Pulmonary artery endothelial cell (primary cell): ENCODE measurements at places on chromosomes 11 and 22. TPM values are rescaled to one million over a fixed set of nuclear protein-coding genes. Genes with fewer than 3 reads are reported as not detected.

Gene TRIM22
- total RNA-seq: 116 and 129 TPM in 2 replicates

Gene GGTLC2
- not detected in 2 replicates for total RNA-seq

Gene OR51E2
- not detected in 2 replicates for total RNA-seq

Gene HTR3B
- not detected in 2 replicates for total RNA-seq

Gene RTN4RL2
- 0.07 TPM in 2 replicates for total RNA-seq

Gene CCDC81
- total RNA-seq: 0.53 and 0.60 TPM in 2 replicates

Gene TUB
- total RNA-seq: 1.3 and 1.8 TPM in 2 replicates

Gene P2RY2
- total RNA-seq: 2.3 and 6.3 TPM in 2 replicates

Gene MMP13
- not detected in 2 replicates for total RNA-seq

- DNase-seq: no peak
Measured at GRCh38 chr11:58998480-58999290, 59.4 kb downstream of the GLYATL1 start.

- no peak for DNase-seq
Measured at GRCh38 chr11:82767123-82767522, 33.5 kb upstream of the FAM181B start.

GRCh38 chr11:82043316-82043715, 690.3 kb downstream of the FAM181B start:
- no peak for DNase-seq

- DNase-seq: no peak
Measured at GRCh38 chr11:74318241-74318932, 6.9 kb upstream of the P4HA3 start.

DNA sequence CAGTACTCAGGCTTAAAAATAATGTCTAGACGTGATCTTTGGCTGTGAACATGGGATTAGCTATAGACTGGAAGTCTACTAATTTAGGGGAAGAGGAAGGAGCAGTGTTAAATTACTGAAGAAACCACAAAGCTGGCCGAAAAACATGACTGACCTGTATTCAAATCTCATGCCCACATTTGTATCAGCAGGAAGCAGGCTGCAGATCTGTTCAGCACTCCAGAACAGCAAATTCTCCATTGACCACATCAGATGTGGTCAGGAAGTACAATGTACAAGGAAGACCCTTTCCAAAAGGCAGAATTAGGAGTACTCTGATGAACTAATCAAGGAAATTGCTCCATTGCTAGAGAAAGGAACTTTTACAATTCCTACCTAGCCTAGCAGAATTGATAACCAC, 31.7 kb downstream of the DCDC1 start:
- no peak for DNase-seq

DNA sequence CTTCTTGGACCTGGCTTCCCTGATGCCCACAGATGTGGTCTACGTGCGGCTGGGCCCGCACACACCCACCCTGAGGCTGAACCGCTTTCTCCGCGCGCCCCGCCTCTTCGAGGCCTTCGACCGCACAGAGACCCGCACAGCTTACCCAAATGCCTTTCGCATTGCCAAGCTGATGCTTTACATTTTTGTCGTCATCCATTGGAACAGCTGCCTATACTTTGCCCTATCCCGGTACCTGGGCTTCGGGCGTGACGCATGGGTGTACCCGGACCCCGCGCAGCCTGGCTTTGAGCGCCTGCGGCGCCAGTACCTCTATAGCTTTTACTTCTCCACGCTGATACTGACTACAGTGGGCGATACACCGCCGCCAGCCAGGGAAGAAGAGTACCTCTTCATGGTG, 1.2 kb downstream of the CNGA4 start:
- no peak for DNase-seq

DNA sequence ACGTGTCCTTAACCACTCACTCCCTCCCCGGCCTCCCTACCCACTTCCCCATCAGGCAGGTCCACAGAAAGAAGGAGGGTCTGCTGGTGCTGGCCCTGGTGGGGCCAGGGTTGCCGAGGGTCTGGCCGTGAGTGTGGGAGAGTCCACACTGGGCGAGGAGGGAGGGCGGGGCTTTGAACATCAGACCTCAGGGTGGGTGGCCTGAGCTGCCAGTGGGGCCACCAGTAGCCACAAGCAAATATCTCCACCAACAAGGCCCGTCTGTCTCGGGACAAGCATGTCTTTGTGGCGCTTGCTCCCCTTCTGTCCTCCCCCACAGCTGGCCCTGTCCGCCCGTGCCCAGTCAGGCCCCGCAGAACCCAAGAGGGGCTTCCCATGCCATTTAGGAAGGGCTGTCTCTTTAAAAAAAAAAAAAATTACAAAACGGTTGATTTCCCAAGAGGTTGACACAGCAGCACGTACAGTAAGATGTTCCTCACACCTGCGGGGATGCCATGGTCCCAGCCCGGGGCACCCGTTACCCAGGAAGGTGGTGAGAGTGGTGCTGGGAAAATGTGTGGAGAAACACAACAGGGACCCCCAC, 17.7 kb upstream of the TALDO1 start:
- no peak for DNase-seq

- DNase-seq: no peak
Measured at GRCh38 chr11:63621071-63621470, 6.8 kb upstream of the PLAAT3 start.

GRCh38 chr11:7320306-7320705, 68.6 kb downstream of the SYT9 start:
- no peak for DNase-seq
